ENCODE measurements at places on chromosomes 5 and 9.
A peak's percentile ranks its signal among the peaks of the same experiment; 100 is the strongest.

DNA sequence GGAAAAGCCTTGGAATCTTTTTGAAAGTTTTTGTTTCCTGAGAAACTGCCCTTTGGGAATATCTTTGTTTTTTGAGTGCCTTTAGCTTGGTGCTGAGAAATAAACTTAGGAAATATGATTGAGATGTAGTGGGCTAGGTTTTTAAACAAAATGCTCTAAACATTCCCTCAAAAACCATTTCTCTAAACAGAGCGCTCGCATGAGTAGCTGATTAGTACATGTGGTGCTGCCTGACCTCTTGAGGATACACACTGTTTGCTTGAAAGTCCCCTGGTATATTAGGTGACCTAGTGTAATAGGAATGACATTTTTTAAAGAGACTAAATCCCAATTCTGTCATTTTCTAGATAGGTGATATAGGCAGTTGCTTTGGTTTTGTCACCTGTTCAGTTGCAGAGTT lies 132.3 kb downstream of the ADAMTSL1 start:
- no peak for DNase-seq

DNA sequence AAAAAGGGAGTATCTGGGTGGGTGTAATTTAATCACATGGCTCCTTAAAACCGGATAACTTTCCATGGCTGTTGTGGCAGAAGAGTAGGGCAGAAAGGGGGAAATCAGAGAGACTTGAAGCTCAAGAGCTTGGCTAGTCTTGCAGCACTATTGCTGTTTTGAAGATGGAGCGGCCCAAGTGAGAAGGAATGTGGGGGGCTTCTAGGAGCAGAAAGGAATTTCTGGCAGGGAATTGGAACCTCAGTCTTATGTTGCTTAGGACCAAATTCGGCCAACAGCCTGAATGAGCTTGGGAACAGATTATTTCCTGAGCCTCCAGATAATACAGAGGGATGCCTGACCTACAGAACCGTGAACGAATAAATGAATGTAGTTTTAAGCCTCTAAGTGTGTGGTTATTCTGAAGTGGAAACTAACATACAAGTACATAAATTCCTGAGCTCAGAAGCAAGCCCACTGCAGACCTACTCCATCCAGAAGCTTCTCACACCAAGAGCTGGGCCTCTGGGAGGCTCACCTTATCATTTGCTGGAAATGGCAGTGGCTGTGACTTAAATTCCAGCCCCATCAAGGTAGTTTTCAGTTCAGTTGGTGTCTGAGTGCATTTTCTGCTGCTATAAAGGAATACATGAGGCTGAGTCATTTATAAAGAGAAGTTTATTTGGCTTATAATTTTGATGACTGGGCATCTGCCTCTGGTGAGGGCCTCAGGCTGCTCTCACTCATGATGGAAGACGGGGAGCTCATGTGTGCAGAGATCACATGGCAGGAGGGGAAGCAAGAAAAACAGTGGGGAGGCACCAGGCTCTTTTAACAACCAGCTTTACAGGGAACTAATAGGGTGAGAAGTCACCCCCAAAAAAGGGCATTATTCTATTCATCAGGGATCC lies 15.3 kb upstream of the TMEM174 start:
- DNase-seq = peak; percentile 40

GRCh38 chr9:38008168-38009034 lies 60.6 kb downstream of the SHB start:
- no peak for DNase-seq

DNA sequence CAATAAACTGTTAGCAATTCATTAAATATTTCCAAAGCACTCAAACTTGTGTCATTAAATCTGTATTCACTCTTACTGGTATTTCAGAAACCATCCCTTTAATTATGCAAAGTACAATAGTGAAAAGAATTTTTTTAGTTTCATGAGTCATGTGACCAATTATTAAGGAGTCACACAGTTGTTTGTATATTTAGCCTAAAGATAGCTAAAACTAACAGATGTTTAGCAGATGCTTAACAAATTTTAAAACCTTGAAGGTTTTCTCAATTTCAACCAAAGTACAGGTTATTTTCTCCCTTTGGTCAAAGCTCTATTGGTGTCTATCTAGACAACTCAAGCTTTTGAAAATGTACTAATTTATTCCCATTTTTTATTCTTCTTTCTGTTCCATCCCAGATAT lies 44.1 kb downstream of the PJA2 start:
- no peak for DNase-seq

DNA sequence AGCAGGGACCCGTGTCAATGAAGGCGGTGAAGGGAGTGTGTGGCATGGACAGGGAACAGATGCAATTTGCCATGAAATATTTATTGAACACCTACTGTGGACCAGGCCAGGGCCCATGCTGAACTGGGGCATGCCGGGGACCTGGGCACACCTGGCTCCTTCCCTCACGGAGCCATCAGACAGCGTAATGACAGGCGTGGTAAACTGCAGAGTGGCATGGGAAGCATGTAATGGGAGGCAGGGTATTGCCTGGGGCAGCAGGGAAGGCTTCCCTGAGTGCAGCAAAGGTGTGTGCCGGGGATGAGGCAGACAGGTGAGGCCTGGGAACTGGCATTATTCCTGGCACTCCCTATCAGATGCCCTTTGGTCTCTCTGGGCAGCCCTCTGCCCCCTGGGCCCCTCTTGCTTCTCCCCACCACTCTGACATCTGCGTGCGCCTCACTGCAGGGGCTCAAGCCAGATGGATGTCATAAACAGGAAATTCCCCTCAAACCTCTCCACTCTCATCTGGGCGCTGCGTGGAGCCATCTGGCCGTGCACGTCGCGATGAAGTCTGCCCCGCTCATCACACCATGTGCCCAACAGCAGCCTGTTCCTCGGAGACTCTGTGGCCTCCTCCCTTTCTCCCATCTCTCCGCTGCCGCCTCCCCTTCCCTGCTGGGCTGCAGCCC lies 67.6 kb downstream of the HMCN2 start:
- no peak for DNase-seq
